Glutamatergic neuron (in vitro differentiated cells): ENCODE measurements at places on chromosomes 7 and 10. TPM values are rescaled to one million over a fixed set of nuclear protein-coding genes. Genes with fewer than 3 reads are reported as not detected.

GRCh38 chr10:101814466-101815071, 3.7 kb downstream of the OGA start:
- DNase-seq, result no peak

GRCh38 chr10:6200734-6201515, 1.8 kb upstream of the PFKFB3 start:
- peak; percentile 62 for DNase-seq

- no peak for DNase-seq
Measured at GRCh38 chr10:106935978-106936451, 228.5 kb downstream of the SORCS1 start.

- DNase-seq, result no peak
Measured at GRCh38 chr7:30178748-30179436, 44.1 kb downstream of the MTURN start.

GRCh38 chr10:58477122-58477521, 35.5 kb upstream of the BICC1 start:
- no peak for DNase-seq

- DNase-seq, result no peak
Measured at GRCh38 chr10:112774798-112775197, 175.2 kb upstream of the TCF7L2 start.

DNA sequence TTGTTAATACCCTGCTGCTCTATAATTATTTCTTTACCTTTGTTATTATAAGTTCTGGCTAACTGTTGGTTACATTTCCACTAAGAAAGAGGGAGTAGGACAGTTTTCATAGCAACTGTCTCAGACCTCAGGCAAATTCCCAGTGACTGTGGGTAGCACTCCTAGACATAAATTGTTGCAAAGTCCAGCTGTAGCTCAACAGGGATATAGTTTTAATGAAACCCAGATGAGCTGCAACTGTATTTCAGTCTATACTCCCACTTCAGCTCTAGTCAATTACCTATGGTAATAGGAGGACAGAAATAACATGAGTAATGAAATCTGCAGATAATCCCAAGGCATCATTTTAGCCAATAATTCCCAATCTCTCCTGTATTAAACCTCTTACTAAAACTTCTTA, 103.0 kb upstream of the SEMA3A start:
- no peak for DNase-seq

- DNase-seq, result no peak
Measured at GRCh38 chr7:34342387-34342786, 315.6 kb upstream of the NPSR1 start.

DNAJC9 gene
- 37.5 TPM for total RNA-seq

NPY4R gene
- not detected for total RNA-seq

STEAP1B gene
- total RNA-seq, result not detected

TMEM209 gene
- total RNA-seq, result 15.4 TPM

HNRNPH3 gene
- total RNA-seq, result 194 TPM

CHST15 gene
- total RNA-seq, result 2.4 TPM
